ENCODE measurements at places on chromosomes 12 and 14.

DNA sequence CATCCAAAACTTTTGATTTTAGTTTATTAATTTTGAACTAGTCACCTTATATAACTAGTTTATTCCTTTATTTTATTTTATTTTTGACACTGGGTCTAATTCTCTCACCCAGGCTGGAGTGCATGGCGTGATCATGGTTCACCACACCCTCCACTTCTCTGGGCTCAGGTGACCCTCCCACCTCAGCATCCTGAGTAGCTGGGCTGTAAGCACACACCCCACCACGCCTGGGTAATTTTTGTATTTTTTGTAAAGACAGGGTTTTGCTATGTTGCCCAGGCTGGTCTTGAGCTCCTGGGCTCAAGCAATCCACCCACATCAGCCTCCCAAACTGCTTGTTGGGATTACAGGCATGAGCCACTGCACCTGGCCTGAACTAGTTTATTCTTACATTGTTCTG lies 17.3 kb downstream of the PCNX1 start:
- no peak for DNase-seq

GRCh38 chr14:52891800-52892199 lies 59.0 kb downstream of the FERMT2 start:
- no peak for DNase-seq

DNA sequence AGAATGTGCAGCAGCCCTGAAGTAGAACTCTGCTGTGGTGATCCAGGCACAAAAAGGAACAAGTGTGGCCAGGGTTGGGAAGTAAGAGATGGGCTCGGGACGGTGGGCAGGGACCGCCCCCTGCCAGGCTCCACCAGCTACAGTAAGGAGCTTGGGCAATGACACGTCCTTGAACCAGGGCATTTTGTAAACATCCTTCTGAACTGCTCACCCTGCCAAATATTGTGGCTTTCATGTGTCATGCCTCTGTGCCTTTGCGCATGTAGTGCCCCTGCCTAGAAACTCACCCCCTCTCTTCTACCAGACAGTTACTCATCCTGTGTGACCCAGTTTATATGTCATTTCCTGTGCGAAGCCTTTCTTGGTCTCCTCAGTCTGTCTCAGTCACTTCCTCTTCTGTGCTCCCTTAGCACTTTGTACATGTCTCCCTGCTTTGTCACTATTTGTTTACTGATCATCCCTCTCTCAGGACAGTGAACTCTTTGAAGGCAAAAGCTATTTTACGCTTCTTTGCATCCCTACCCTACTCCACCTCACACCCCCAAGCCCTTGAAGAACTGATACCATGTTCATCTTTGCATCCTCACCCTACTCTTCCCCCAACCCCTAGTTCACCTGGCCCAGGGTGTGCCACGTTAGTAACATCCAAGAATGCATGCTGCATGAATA lies 108.9 kb upstream of the PLEKHG7 start:
- peak; percentile 39 for DNase-seq

GRCh38 chr14:20818861-20819260 lies 16.2 kb upstream of the RNASE1 start:
- DNase-seq: no peak

DNA sequence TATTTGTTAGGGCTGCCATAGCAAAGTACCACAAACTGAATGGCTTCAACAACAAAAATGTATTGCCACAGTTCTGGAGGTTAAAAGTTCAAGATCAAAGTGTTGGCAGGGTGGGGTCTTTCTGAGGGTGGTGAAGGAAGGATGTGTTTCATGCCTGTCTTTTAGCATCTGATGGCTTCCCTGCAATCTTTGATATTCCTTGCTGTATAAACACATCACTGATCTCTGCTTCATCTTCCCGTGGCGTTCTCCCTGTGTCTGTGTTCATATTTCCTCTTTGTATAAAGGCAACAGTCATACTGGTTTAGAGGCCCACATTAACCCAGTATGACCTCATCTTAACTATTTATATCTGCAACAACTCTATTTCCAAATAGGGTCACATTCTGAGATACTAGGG lies 167.5 kb downstream of the BTG1 start:
- no peak for DNase-seq

DNA sequence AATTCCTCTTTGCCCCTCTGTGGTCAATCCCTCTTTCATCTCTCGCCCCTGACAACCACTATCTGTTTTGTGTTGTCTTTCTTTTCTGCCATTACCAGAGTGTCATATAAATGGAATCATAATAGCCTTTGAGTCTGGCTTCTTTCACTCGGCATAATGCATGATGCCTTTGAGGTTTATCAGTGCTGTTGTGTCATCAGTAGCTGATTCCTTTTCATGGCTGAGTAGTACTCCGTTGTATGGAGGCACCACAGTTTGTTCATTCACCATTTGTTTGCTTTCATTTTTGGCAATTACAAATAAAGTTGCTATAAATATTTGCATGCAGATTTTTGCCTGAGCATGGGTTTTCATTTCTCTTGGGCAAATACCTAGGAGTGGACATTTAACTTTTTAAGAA lies 47.2 kb downstream of the WSCD2 start:
- no peak for DNase-seq

GRCh38 chr14:20668969-20669368 lies 15.4 kb upstream of the RNASE4 start:
- no peak for DNase-seq

DNA sequence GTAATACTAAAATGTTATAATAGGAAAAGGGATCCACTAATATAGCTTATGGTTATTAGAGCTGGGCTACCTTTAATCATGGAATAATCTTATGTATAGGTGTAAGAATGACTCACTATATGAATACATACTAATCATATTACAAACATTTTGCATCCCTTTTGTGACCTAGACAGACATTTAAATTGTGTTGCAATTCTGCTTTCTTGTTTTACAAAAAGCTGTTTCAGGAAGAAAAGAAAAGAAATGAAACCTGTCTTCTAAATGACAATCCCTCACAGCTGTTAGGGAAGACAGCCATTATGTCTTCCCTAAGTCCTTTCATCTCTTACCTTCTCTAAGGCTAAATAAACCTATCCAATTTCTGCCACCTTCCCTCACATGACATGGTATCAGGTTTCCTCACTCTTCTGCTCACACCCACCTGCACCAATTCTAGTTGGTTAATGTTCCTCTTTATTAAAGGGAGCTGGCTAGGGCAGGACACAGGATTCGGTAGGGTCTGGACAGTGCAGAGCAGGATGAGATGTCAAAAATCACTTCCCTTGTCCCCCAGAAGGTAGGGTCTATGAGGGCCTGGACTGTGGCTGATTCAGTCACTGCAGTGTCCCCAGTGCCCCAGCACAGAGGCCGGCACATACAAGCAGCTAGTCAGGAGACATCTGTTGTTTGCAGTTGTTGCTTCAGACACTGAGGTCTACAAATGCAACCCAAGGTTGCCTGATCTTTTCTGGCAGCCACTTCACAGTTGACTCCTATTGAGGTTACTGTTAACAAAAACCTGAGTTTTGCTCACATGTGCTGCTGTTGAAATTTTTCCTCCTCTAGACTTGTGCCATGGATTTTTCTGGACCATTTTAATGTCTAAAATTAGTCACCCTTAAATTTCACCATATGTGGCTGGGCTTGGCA lies 3.7 kb downstream of the DHRS7 start:
- no peak for DNase-seq

GRCh38 chr12:131986910-131987309 lies 37.2 kb downstream of the EP400 start:
- no peak for DNase-seq

GRCh38 chr12:132146098-132146497 lies 1.8 kb downstream of the NOC4L start:
- DNase-seq: no peak

DNA sequence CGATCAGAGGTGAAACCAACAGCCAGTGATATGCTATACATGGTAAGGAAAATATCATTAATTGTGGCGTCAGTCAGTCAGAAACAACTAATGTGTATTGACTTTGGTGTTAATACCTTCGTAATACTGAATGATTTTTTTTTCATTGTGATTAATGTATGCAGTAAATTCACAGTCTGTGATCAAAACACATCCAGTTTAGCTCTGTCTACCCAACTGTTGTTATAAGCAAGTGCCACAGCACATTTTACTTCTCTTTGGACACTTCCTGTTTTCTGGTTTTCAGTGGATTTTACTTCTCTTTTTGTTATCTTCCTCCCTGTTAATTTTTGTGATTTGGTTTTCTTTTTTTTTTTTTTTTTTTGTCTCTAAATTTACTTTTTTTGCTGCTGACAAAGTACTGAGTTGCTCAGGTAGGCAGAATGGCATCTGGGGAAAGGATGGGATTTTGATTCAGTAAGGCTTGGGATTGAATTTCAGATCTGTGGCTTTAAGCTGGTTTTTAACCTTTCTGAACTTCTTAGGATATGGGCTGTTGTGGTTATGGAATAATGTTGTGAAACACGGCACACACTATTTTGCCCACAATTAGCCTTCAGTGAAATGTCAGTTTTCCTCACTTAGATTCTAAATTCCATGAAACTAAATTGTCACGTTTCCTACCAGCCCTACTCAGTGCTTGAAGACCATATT lies 604 bp downstream of the GLIPR1 start:
- DNase-seq: no peak

GRCh38 chr12:90947869-90948268 lies 7.1 kb downstream of the CCER1 start:
- no peak for DNase-seq

DNA sequence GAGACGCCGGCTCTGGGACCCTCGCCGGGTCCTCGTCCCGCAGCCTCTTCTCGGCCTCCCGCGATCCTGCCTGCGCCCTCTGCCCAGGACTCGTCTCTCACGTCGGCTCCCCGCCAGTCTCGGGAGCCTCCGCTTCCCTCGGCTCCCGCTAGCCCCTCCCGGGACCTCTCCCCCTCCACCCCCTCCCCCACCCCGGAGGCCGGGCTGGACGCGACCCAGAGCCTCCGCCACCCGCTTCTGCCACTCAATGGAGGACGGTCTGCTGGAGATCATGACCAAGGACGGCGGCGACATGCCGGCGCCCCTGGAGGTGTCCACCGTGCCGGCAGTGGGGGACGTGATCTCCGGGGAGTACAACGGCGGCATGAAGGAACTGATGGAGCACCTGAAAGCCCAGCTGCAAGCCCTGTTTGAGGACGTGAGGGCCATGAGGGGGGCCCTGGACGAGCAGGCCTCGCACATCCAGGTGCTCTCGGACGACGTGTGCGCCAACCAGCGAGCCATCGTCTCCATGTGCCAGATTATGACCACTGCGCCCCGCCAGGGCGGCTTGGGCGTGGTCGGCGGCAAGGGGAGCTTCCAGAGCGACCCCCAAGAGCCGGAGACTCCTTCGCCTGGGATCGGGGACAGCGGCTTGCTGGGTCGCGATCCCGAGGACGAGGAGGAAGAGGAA lies 568 bp downstream of the CCDC184 start:
- DNase-seq: no peak

DNA sequence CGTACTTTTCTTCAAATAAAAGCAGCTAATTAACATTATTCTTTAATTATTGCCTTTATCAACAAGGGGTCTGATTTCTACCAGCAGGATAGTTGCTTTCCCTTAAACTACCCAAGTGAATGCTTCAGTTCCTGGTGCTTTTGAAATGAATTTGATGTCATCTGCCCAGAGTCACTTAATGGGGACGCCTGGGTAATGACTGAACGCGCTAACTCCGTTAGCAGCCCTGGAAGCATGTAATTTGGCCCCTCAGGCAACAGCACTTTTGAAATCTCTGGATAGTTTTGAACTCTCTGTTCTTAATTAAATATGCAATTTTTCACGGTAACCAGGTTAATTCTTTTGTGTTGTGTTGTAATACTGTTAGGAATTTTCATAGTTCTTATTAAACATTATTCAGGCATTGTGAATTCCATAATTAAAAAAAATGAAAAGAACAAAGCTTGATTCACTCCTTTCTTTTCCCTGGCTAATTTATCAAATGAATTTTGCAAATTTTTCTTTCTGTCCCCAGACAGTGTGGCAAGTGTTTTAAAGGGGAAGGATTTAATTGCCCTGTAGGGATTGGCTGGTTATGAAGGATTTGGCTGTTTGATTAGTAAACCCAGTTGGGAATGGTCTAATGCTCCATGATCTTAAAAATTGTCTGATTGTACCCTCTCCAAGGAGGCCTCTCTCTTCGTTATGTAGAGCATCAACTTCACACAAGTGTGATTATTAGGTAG lies 137.5 kb upstream of the MYL2 start:
- no peak for DNase-seq

DNA sequence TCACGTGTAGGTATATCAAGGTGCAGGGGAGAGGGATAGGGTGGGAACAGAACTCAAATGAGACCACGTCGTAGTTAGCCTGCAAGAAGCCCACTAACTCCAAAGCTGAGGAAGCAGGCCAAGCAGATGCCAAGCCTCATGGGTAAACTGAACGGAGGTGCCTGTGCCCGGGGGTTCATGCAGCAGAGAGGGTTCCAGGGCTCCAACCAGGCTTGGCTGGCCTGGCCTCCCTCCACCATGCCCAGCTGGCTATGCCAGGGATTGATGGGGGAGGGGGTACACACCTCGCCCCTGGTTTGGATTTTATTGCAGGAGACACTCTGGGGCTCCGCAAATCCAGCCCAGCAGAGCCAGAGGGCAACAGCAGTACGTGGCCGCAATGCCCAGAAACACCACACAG lies 27.3 kb downstream of the PXN start:
- no peak for DNase-seq

GRCh38 chr12:51836041-51836826 lies 12.3 kb downstream of the FIGNL2 start:
- no peak for DNase-seq

DNA sequence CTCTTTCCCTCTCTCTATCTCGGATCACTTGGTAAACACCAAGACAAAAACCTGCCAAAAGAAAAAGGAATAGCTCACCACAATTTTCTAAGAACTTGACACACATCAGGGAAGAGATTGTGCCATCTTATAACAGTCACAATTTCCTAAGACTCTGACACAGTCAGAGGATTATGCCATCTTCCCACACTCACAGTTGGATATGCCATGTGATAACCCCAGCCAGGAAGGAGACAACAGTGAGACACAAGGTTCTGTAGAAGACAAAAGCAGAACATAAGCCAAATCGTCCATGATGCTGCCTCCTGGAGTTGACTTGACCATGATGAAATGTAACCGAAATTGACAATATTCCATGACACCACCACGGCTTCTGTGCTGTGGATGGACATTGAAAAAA lies 2.8 kb upstream of the CLEC9A start:
- no peak for DNase-seq

DNA sequence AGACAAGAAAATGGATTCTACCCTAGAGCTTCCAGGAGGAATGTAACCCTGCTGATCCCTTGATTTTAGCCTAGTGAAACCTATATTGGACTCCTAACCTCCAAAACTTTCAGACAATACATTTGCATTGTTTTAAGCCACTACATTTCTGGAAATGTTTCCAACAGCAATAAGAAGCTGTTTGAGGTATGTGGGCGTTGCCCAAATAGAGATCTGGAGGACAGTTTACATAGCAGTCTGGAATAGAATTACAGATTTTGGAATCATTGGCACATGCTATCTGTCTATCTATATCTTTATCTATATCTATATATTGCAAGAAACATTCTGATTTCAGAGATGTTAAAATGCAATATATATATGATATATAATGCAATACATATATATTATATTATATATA lies 42.4 kb upstream of the EGLN3 start:
- no peak for DNase-seq

DNA sequence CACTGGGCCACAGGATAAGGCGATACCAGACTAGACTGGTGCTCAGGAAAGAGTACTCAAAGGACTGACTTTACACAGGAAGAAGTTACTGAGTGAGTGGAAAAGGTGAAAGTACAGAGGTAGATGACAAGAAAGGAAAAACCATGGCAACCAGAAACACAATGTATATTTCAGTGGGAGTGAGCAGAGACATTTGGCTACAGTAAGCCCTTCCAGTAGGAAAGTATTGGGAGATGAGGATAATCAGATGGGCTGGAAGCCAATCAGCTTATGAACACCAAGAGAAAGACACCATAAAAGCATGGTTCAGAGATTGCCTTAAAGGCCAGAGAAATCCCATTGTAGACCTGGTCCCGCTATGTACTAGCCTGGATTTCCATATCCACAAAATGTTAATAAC lies 51.6 kb downstream of the TMTC1 start:
- no peak for DNase-seq

Data from transverse colon (tissue), 4 donors.